ENCODE measurements at places on chromosomes 7 and 10. TPM values are rescaled to one million over a fixed set of nuclear protein-coding genes. Genes with fewer than 3 reads are reported as not detected.

- H3K4me3 ChIP-seq, result no peak overlapping the region
- H3K36me3 ChIP-seq, result no peaks in the 10 kb centered on the region
- 0 out of 2 replicates have a peak, but pooled peaks cover 2% of the 10 kb centered on the region for H3K4me1 ChIP-seq
- DNase-seq, result no peak
These were observed 319.9 kb downstream of the PHTF2 start for GRCh38 chr7:78118470-78118869.

The MYO1G gene
- total RNA-seq, result under 0.01 TPM

DNA sequence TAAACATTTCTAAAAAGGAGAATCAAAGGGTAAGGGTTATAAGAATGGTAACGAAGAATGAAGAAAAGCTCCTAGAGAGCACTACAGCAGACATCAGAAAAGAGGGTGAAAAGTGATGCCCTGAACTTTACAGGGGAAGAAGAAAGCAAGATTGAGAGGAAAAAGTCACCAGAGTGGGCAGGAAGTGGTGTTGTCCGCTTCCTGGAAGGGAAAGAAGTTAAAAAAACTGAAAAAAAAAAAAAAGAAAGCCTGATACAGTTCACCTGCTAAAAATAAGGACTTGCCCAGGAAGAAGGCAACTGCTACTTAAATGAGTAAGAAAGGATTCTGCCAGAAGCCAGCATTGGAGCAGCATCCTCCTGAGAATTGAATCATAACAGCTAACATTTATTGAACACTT lies 330.1 kb upstream of the PHF14 start:
- DNase-seq, result no peak
- no peak overlapping the region for H3K27ac ChIP-seq
- no peaks in the 10 kb centered on the region for H3K4me1 ChIP-seq

DNA sequence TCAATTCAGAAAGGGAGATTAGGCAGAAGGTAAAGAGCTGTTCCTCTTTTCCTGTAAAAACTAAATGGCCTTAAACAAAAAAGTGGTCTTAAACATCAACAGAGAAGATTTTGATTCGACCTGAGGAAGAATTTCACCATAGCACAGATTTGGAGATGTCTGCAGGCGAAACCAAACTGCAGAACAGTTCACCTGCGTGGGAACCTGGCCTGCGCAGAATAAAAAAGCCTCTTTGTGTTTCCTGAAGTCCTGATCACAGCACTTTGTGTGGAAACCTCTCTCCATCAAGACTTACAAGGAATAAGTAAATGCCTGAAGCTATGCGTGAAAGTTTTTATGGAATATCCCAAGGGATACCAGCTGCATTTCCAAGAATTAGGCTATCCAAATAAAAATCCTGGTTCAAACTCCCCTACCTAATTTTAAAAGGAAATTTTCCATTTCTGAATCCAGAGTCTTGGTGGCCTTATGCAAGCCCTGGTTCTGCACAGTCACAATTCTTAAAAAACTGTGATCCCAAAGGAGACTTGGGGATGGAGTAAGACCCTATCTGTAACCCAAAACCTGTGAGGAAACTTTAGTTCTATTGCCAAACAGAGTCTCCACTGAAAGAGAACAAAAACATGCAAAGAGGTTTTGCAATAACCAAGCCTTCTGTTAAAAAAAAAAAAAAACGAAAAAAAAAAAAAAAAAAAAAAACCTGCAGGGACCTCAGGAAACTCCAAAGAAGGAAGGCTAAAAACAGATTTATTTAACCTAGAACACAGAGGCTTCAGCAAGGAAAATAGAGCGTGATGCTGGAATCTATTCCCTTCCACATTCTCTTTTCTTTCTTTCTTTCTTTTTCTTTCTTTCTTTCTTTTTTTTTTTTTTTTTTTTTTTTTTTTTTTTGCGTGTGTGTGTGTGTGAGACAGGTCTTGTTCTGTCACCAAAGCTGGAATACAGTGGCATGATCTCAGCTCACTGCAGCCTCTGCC lies 10.4 kb downstream of the CALML3 start:
- H3K4me1 ChIP-seq, result peaks cover 10% of the 10 kb centered on the region
- peak; percentile 80 for DNase-seq
- H3K27me3 ChIP-seq, result no peaks in the 10 kb centered on the region

- H3K4me1 ChIP-seq, result no peaks in the 10 kb centered on the region
- DNase-seq, result no peak
- no peaks in the 10 kb centered on the region for H3K27me3 ChIP-seq
- H3K27ac ChIP-seq, result no peak overlapping the region
- H3K4me3 ChIP-seq, result no peak overlapping the region
These were observed 45.6 kb upstream of the TAS2R16 start for GRCh38 chr7:123041101-123041500.

- no peaks in the 10 kb centered on the region for H3K4me1 ChIP-seq
- no peak overlapping the region for H3K4me3 ChIP-seq
- no peaks in the 10 kb centered on the region for H3K36me3 ChIP-seq
- no peak for DNase-seq
- H3K27me3 ChIP-seq, result peaks cover 9% of the 10 kb centered on the region
These were observed 79.9 kb upstream of the ANLN start for GRCh38 chr7:36309716-36310115.

The AOAH gene
- not detected for total RNA-seq

DNA sequence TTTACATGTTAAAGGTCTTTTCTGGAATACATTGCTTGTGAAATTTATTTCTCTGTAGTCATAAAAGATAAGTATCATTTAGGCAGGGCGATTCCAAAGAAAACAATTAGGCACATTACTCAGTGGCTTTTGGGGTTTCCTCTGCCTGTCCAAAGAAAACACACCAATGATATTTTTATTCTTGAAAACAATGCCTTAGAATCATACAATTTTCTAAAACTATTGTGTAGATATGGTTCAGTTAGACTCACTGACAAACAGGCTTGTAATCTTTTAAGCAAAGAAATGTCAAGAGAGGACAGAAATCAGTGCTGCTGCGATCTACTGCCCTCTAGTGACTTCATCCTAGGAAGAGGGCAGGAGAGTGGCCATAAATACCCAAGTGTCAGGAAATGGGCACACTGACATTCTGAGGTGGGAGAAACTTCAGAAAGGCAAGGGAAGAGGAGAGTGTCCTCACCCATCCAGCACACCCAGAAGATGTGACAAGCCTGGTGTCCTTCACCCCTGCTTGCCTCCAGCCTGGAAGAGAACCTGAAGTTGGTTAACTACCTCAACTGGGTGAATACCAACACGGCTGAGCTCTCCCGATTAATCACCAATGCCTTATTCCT lies 120.5 kb downstream of the GALNT11 start:
- H3K36me3 ChIP-seq, result peaks cover 42% of the 10 kb centered on the region
- no peaks in the 10 kb centered on the region for H3K27me3 ChIP-seq
- H3K4me1 ChIP-seq, result peaks cover 2% of the 10 kb centered on the region

The TAS2R41 gene
- total RNA-seq, result not detected

The CYP3A4 gene
- not detected for total RNA-seq

The SFXN2 gene
- total RNA-seq, result 11.7 TPM

DNA sequence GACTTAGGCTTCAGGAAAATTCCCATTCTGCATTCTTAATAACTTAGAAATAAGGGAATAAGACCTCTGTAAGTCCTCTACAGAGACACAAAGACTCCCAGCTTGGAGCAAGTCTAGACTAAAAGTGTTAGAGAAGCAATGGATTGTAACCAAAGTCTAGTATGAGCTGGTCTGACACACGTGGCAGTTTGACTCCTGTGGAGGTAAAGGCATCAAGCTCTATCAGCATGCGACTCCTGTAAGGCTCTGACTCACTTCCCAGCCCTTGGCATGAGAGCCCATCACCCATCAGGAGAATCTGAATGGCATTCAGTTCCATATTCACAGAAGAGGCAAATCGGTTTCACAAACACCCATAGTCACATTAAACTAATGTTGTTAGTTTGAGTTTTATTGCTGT lies 4.4 kb upstream of the VSTM4 start:
- peak; percentile 54 for DNase-seq
- no peak overlapping the region for H3K4me3 ChIP-seq
- no peak overlapping the region for H3K27ac ChIP-seq

DNA sequence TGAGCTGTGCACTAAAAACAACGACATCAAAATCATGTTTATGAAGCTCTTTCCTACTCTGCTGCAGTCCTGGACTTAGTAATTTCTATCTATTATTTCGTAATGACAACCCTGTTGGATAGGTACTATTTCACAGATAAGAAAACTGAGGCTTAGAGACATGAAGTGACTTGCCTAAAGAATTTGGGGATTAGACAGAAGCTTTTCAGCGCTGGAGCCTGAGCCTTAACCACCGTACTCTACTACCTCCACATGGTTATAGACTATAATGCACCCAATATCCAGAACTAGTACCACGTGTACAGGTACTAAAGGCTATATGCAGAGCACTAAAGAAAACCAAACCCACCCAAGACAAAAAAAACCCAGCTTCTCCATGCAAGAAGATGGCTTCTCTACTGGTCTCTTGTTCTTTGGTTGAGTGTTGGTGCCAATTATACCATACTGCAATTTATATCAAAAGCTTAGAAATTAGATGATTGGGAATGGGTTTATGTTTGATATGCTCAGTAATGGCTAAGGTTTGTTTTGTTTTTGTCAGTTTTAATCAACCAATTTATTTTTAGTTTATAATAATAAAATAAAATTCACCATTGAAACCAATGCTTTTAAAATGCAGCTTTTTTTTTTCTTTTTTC lies 6.5 kb upstream of the SNX10 start:
- no peaks in the 10 kb centered on the region for H3K36me3 ChIP-seq
- no peaks in the 10 kb centered on the region for H3K27me3 ChIP-seq
- DNase-seq, result no peak

DNA sequence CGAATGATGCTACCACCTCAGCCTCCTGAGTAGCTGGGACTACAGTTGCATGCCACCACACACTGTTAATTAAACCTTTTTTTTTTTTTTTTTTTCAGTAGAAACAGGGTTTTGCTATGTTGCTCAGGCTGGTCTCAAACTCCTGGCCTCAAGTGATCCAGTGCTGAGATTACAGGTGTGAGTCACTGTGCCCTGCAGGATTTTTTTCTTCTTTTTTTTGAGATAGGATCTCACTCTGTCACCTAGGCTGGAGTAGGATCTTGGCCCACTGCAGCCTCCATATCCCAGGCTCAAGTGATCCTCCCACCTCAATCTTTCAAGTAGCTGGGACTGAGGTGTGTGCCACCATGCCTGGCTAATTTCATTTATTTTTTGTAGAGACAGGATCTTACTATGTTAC lies 6.4 kb downstream of the ACTA2 start:
- no peak overlapping the region for H3K4me3 ChIP-seq
- H3K4me1 ChIP-seq, result peaks cover 9% of the 10 kb centered on the region
- no peak overlapping the region for H3K27ac ChIP-seq
- no peak for DNase-seq

The ABCB4 gene
- not detected for total RNA-seq

- H3K27me3 ChIP-seq, result peaks cover 5% of the 10 kb centered on the region
- H3K36me3 ChIP-seq, result no peaks in the 10 kb centered on the region
- H3K27ac ChIP-seq, result no peak overlapping the region
- peak; percentile 8 for DNase-seq
These were observed 163.4 kb downstream of the RAPGEF5 start for GRCh38 chr7:22193450-22193983.

The PLPP4 gene
- total RNA-seq, result 0.28 TPM

The SYT15 gene
- 0.54 TPM for total RNA-seq

DNA sequence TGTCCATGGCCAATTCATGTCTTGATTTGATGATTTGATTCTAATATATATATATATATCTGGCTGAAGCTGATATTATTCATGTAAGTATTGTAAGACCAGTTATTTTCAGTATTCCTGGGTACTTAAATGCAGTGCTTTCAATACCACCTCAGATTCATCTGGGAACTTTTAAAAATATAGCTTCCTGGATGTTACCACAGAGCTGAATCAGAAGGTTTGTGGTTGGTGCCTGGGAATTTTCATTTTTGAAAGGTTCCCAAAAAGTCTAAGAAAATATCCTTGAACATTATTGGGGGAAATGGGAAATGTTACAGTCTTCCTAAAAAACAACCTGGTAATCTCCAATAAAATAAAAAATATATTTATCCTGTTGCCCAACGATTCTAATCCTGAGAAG lies 10.7 kb upstream of the PPP3CB start:
- H3K36me3 ChIP-seq, result peaks cover 10% of the 10 kb centered on the region
- no peak overlapping the region for H3K27ac ChIP-seq
- H3K27me3 ChIP-seq, result no peaks in the 10 kb centered on the region
- DNase-seq, result peak; percentile 34
- H3K4me1 ChIP-seq, result no peaks in the 10 kb centered on the region
- no peak overlapping the region for H3K4me3 ChIP-seq

- H3K27ac ChIP-seq, result no peak overlapping the region
- no peaks in the 10 kb centered on the region for H3K36me3 ChIP-seq
- peaks cover 47% of the 10 kb centered on the region for H3K27me3 ChIP-seq
- H3K4me1 ChIP-seq, result no peaks in the 10 kb centered on the region
- no peak overlapping the region for H3K4me3 ChIP-seq
- no peak for DNase-seq
These were observed 326.4 kb upstream of the ZMIZ1 start for GRCh38 chr10:78742406-78742729.

DNA sequence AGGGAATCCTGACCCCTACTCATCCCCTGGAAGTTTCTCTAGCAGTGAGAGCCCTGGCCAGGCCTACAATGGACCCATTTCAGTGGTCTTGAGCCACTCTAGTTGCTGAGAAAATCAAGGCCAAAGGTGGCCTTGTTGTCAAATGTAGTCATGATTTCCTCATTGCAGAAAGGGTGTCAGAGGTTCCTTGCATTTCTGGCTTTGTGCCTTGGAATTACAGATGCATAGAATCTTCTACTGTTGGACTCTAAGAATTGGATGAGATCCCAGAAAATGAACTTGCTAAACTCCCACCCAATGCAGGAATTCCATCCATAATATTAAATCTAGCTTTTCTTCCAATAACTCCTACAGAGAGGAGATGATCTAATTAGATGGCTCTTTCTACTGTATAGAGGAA lies 12.2 kb downstream of the CPA2 start:
- H3K27ac ChIP-seq, result peak overlapping the region; percentile 21
- H3K4me1 ChIP-seq, result peaks cover 9% of the 10 kb centered on the region
- peak; percentile 94 for DNase-seq
- H3K36me3 ChIP-seq, result no peaks in the 10 kb centered on the region
- no peak overlapping the region for H3K4me3 ChIP-seq

The MDFIC gene
- total RNA-seq, result 29.7 TPM

The KNDC1 gene
- 0.56 TPM for total RNA-seq

The TRIM73 gene
- 0.18 TPM for total RNA-seq

The ADAM12 gene
- total RNA-seq, result 9.7 TPM
